ENCODE measurements at places on chromosomes 7 and 10. TPM values are rescaled to one million over a fixed set of nuclear protein-coding genes. Genes with fewer than 3 reads are reported as not detected.

DNA sequence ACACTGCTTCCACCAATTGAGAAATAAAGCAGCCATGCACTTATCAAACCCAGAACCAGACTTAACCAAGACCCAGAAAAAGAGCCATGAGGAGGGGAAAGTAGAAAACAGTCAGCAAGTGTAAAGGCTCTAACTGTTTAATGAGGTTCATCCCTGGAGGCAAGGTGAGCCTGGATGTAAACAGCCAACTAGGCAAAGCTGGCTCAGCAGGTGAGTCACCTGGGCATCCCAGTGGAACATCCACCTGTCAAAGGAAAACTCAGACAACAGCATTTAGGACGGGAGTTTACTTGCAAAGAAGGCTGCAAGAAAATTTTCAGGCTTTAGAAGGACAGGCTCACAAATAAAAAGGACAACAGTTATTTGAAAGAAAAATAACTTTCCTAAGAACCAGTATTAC is 153.0 kb downstream of the SNX13 start:
- no peak for DNase-seq

Gene FGL2
- 222 TPM for total RNA-seq

Gene NPY4R2
- 0.16 TPM for total RNA-seq

- no peak for DNase-seq
Measured at GRCh38 chr10:109866168-109866994, 56.9 kb downstream of the XPNPEP1 start.

GRCh38 chr10:84590327-84591193 is 262.2 kb downstream of the CCSER2 start:
- DNase-seq = no peak

GRCh38 chr10:88260329-88261051 is 322.6 kb downstream of the RNLS start:
- no peak for DNase-seq

Gene TRIL
- 20.4 TPM for total RNA-seq

Gene BTBD16
- 2.6 TPM for total RNA-seq

DNA sequence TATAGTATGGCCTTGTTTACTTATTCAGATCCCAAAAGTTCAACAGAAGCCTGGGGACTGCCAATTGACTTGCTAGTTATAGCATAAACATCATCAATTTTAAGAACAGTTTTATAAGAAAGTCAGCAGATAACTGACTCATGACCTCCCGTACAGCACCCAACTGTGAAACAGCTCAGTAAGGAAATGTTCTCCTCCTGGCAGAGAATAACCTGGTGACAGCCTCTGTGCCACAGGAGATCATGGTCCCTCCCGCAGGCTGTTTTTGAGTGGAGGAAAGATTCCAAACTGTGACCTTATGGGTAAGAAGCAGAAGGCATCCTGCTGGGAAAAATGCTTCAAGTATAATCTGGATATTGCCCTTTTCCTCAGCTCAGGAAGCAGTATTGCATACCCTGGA is 182.5 kb downstream of the SEMA3D start:
- no peak for DNase-seq

GRCh38 chr10:73810358-73810734 is 1.1 kb downstream of the NDST2 start:
- no peak for DNase-seq

DNA sequence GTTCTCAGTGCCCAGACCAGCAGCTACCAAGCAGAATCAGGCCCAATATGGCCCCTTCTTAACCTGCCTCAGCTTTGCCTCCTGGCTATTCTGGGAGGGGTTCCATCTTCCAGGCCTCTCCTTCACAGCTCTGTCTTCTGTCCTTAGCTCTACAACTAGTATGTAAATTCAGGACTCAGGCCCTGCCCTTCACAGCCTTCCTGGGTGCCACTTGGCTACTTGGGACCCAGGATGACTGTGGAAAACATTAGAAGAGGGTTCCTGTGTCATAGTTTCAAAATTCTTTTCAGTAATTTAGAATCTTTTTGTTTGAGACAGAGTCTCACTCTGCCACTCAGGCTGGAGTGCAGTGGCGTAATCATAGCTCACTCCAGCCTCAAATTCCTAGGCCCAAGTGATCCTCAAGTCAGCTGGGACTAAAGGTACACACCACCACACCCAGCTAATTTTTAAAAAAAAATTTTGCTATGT is 33.2 kb upstream of the PAPSS2 start:
- DNase-seq = no peak

Gene ZNF467
- total RNA-seq = 2.1 TPM

- no peak for DNase-seq
Measured at GRCh38 chr10:75611172-75611992, 180.0 kb downstream of the LRMDA start.

- DNase-seq = no peak
Measured at GRCh38 chr10:115049960-115050359, 43.2 kb upstream of the ATRNL1 start.

Gene DGKB
- total RNA-seq = 22.5 TPM

GRCh38 chr10:75814014-75814413 is 382.6 kb downstream of the LRMDA start:
- no peak for DNase-seq
